ENCODE measurements at places on chromosomes 13 and 19.

DNA sequence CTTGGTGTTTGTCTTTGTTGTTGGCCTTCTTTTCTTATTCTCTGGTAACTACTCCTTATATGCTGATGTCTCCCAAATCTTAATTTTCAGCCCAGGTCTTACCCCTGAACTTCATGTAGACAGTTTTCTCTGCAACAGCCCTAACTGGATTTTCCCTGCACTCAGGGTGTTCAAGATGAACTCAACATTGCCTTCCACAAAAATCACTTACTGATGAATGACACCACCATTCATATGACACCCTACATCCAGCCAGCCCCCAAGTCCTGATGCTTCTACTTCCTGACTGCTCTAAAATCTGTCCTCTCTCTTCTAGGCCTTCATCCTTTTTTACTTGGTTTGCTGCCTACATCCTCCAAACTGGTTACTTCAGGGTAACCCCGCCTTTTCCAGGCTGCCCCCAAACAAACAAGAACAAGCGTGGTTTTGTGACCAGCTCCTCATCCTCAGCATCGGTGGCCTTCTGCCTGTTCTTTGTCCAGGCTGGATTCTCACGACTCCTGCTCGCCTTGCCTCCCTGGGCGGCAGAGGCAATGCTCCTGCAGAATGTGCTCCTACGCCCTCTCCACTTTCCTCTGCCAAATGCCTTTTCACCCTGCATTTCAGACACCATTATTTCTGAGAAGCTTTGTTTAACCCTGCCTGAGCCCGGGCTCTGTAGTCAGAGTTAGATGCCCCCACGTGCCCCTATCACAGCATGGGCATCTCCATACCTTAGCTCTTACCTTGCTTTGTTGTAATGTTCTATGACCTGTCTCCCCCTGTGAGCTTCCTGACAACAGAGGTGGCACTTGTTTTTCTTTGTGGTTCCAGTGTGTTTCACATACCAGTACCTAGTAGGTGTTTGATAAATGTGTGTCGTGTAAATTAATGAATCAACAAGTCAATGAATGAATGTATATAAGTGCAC lies 61.8 kb downstream of the WDFY2 start:
- DNase-seq, result no peak

GRCh38 chr19:32917616-32917996 lies 48.0 kb upstream of the SLC7A9 start:
- DNase-seq, result no peak

GRCh38 chr13:66137384-66137783 lies 1092.8 kb downstream of the PCDH9 start:
- DNase-seq, result no peak

DNA sequence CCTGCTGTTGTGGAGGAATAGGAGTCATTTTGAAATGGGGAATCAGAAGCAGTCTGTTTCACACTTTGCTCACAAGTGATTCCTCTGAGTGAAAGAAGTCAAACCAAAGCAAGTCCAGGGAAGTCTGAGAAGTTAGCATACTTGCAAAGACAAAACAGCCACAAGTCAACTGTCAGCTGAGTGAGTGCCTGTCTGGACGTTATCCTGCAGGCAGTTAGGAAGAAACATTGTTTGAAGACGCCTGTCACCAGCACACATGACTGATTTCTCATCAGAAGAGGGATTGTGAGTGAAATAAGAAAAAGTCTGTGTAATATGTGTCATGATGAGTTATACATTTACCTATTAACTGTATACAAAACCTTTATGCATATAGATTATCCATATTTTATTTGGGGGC lies 153.5 kb downstream of the KCNRG start:
- no peak for DNase-seq

DNA sequence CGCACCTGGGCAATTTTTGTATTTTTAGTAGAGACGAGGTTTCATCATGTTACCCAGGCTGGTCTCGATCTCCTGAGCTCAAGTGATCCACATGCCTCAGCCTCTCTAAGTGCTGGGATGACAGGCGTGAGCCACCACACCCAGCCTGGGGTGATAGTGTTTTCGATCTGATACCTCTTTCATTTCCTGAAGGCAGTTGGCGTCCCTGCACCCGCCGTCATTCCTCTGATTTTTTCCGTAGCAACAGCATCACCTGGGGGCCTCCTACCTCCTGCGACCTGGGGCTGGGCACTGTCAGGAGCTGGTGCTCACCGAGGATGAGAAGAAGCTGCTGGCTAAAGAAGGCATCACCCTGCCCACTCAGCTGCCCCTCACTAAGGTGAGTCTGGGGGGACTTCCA lies 10.8 kb downstream of the CREB3L3 start:
- no peak for DNase-seq

- no peak for DNase-seq
These were observed 27.1 kb upstream of the PABPC3 start for GRCh38 chr13:25068810-25069209.

DNA sequence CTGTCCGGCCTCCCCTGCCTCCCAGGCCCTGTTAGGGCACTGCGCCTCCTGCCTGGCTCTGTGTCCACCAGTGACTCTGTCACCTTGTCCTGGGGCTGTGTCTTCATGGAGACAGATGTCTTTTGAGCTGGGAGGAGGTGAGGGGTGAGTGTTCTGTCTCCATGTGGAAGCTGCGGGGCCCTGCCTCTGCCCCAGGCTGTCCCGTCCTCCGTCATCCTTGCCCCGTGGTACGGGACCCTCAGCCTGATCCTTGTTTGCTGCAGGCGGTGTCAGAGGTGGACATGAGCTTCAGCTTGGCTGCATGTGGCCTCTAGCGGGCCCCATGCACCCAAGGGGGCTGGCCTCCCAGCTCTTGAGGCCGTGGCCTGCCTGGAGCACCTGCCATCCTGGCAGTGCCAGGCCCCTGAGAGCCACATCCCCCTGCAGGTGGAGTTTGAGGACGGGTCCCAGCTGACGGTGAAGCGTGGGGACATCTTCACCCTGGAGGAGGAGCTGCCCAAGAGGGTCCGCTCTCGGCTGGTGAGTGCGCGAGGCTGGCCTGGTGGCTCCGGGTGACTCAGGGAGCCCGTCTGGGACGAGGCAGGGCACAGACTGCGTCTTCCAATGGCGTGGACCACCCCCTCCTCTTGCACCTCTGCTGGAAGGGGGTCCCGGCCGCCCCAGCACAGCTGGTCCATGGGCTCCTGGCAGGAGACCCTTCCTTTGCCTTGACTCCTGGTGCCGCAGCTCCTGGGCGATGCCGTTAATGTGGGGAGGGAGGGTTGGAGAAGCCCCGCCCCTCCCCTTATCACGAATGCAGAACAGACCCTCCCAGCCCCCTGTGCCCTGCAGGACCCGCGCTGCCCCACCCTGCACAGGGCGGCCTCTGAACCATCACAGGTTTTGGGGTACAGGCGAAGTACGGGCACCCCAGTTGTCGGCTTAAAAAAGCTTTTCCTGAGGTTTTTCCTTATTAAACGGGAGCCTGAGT lies 181.3 kb downstream of the KDM4B start:
- no peak for DNase-seq

- no peak for DNase-seq
These were observed 9.0 kb downstream of the SIGLEC5 start for GRCh38 chr19:51621178-51621577.

GRCh38 chr19:15091918-15092753 lies 10.1 kb downstream of the OR1I1 start:
- DNase-seq, result no peak

DNA sequence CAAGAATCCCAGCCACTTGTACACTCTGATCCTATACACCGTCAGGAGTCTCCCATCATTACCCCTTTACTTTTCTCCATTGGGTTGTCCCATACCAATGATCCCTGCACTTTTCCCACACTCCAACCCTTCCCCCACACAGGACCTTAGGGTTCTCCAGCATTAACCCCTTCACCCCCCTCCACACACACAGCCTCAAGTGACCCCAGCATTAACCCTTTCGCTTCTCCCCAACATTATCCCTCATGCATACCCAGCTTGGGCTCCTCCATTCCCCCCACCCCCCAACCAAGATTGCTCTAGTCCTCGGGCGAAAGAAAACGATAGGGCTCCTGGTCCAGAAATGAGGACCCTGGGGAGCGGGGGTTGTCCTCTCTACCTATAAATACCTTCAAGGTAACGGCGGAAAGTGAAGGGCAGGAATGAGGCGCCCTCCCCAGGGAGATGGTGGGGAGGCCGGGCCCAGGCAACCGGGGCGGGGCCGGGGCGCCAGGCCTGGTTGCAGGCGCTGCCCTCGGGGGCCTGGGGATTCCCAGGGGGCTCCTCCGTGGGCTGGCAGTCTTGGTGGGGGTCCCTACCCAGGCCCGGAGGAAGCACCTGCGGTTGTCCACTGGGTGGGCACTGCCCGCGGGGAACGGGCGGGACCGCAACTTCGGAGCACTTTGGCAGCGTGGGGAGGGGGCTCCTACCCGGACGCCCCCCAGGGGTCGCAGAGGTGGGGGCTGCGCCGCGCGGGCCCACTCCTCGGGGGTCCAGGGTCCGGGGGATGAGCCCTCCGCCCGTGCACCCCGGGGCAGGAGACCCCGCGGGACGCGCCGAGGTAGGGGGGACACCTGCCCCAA lies 757 bp downstream of the WIZ start:
- DNase-seq, result no peak

GRCh38 chr19:4443966-4444764 lies 13.4 kb downstream of the UBXN6 start:
- DNase-seq, result no peak

GRCh38 chr13:68023838-68024581 lies 793.9 kb upstream of the PCDH9 start:
- no peak for DNase-seq

GRCh38 chr19:7904074-7905020 lies 670 bp downstream of the MAP2K7 start:
- DNase-seq, result no peak

DNA sequence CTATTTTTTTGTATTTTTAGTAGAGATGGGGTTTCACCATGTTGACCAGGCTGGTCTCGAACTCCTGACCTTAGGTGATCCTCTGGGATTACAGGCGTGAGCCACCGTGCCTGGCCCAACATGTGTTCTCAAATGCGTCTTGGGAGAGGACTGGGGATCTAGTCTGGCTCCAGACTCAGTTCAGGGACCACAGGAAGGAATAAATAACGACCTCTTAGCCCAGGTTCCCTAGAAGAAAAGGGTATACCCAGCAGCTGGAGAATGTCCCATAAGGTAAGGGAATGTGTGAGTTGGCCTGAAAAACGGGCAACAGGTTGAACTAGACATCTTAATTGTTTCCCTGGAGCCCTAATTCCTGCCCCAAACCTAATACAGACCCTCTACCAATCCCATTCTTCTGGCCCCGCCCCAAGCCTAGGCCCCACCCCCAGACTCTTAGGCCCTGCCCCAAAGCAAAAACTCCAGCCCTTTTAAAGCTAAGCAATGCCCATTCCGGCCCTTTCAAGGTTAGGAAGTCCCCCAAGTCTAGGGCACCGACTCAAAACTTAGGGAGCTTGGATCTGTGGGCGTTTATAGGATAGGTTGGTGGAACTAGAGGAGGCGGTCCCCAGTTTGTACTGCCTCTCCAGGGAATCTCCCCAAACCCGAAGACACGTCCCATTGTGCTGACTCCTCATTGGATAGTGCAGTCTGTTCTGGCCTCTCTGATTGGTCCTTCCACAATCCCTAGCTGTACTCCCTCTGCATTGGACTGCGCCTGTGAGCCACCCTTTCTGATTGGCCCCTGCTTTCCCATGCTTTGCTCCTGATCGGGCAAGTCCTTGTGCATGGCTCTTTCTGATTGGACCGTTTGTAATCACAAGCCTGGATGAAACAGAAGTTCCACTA lies 5.4 kb upstream of the LRFN1 start:
- no peak for DNase-seq

DNA sequence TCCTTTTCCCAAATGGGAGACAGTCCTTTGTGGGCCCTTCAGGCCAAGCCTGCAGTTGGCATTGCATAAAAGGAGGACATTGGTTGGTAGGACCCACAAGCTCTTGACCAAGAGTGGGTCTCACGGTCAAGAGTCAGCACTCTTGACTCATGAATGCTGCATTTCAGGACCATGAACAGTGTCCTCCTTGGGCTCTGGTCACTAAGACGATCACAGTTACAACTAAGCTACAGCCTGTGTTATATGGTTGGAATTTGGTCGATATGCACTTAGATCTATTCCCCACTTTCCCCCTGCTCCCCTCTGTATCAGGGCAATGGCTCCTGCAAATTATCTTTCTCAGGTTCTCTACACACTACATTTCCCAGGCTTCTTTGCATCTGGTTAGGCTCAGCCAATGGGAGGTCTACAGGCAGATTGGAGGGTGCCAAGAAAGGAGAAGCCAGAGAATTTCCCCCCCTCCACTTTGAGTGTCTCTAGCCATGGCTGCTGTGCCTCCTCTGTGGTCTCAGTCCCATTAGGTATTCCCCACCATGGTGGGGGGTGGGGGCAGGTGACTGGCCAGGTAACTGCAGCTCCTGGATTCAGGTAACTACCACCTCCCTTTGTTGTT lies 3.1 kb upstream of the OLFM2 start:
- no peak for DNase-seq

DNA sequence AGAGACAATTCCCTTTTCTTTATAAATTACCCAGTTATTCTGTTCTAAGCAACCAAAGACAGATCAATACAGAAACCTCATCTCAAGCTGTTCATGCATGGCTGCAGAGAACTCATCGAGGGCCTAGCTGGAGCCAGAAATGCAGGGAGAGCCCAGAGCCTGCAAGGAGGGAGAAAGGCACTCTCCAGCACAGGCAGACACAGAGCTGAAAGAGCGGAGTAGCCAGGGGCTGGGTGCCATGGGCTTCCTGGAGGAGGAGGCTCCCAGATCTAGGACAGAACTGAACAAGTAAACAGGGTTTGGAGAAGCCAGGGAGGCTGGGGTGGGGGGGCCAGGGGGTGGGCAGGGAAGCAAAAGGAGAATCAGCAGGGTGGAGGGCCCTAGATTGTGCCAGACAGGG lies 144.2 kb upstream of the ZNF507 start:
- no peak for DNase-seq

DNA sequence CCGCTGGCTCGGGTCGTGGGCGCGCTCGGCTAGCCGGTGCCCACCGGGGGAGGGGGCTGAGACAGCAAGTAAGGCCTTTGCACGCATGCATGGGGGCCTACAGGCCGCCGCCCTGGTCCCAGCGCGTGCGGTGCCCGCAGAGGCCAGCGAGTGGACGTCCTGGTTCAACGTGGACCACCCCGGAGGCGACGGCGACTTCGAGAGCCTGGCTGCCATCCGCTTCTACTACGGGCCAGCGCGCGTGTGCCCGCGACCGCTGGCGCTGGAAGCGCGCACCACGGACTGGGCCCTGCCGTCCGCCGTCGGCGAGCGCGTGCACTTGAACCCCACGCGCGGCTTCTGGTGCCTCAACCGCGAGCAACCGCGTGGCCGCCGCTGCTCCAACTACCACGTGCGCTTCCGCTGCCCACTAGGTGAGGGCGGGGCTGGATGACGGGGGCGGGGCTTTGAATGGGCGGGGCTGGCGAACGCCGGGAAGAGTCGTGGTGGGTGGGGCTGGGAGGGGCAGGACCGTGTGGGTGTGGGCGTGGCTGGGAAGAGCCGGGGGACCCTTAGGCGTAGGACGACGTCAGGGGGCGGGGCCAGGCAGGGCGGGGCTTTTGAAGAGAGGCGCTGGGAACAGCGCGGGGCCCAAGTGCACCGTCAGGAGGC lies 2.1 kb downstream of the CILP2 start:
- no peak for DNase-seq

- no peak for DNase-seq
These were observed 74.0 kb downstream of the PCDH9 start for GRCh38 chr13:67155898-67156722.

Data from vagina (tissue), 2 donors.